Fibroblast of gingiva (primary cell): ENCODE measurements at places on chromosomes 3 and 15.

DNA sequence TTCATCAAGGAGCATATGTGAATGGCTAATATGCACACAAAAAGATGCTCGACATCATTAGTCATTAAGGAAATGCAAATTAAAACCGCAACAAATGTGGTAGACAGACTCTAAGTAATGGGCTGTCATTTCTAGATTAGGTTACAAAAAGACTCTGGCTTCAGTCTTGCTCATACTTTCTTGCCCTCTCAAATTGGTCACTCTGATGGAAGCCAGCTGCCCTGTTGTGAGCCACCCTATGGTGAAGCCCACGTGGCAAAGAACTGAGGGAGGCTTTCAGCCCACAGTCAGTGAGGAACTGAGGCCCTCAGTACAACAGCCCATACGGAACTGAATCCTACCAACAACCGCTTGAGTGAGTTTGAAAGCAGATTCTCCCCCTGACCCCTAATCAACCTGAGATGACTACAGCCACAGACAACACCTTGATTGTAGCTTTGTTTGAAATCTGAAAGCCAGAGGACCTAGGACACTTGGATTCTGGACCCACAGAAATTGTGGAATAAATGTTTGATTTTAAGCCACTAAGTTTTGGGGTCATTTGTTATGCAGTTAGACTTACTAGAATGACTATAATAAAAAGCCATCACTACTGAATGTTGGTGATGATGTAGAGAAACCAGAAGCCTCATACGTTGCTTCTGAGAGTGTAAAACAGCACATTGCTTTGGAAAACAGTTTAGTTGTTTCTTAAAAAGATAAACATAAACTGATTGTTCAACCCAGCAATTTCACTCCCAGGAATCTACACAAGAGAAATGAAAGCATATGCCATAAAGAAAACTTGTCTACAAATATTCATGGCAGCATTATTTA is 45.7 kb downstream of the EHHADH start:
- DNase-seq: peak; percentile 63

GRCh38 chr3:44969828-44970179 is 6.2 kb downstream of the ZDHHC3 start:
- DNase-seq: no peak

DNA sequence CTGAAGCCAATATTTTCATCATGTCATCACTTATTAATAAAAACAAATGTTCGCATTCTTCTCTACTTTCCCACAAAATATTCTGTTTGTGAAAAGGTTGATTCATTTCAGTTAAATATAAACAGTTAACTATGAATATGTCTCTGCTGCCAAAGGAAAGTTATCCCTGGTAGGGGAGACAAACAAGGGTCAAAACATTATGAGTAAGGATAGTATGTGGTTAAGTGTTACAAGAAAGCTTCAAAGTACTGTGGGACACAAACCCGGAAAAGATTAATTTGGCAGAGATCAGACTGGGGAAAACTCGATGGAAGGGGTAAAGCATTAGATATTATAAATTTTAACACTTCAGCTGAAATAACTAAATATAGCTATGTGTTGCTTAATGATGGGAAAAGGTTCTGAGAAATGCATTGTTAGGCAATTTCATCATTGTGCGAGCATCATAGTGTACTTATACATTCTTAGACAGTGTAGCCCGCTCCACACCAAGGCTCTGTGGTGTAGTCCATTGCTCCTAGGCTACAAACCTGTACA is 436.5 kb upstream of the TBL1XR1 start:
- DNase-seq: peak; percentile 91

- no peak for DNase-seq
Observed at GRCh38 chr3:14397531-14397930, 4.9 kb upstream of the SLC6A6 start.

- no peak for DNase-seq
Observed at GRCh38 chr3:159904455-159904854, 84.2 kb upstream of the IL12A start.

- DNase-seq: no peak
Observed at GRCh38 chr3:72520690-72521308, 327.4 kb downstream of the SHQ1 start.

DNA sequence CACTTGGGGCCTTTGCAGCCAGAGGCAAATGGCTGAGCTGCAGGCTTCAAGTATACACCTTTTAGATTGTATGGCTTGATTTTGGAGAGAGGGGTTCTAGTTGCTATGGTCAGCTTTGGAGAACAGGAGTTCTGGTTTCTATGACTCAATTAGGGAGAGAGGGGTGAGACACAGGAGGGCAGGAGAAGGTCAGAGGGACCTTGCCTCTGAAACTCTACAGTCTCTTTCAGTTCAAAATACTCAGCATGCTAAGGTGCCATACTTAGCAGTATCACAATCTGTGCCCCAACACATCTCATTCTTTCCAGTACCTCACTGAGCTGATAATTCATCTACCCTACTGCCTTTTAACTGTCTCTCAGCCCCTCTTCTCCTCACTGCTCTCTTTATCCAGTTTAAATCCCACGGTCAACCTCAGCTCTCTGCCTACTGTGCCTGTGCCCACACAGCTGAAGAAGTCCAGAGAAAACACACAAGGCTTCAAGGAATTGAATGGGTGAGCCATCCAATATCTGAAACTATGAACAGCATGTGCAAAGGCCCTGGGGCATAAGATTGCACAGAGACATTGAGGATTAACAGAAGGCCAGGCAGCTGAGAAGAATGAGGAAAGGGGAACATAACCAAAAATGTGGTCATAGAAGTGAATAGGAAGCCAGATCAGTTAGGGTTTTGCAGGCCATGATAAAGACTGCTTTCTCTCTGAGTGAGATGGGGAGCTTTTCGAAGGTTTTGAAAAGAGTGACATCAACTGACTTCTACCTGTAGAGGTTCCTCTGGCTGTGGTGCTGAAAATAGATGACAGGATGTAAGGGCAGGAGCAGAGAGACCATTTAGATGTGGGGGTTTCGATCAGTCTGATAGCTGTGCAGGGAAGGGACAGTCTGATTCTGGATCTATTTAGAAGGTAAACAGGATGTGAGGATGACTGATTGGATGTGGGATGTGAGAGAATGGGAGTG is 54.5 kb upstream of the C3orf80 start:
- no peak for DNase-seq

GRCh38 chr3:128874481-128875180 is 4.8 kb upstream of the ACAD9 start:
- DNase-seq: no peak

DNA sequence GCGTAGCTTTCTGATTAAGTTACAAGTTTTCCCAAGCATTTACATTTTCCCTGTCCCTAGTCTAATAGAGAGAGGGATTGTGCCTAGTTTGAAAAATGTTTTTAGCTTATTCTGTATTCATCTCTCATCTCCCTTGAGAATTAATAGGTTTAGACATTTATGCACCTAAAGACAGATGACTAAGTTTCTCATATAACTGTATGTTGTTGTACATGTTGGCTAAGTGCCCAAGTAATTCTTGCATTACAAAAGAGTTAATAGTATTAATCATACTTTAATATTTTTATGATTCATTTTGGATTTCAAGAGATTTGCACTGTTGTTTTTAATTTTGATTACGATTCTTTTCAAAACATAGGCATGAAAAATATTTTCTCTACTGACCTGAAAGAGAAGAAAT is 109.0 kb upstream of the TBL1XR1 start:
- DNase-seq: peak; percentile 31

- DNase-seq: no peak
Observed at GRCh38 chr3:72606005-72606800, 242.0 kb downstream of the SHQ1 start.

- peak; percentile 59 for DNase-seq
Observed at GRCh38 chr3:60703956-60704736, 547.1 kb downstream of the FHIT start.

DNA sequence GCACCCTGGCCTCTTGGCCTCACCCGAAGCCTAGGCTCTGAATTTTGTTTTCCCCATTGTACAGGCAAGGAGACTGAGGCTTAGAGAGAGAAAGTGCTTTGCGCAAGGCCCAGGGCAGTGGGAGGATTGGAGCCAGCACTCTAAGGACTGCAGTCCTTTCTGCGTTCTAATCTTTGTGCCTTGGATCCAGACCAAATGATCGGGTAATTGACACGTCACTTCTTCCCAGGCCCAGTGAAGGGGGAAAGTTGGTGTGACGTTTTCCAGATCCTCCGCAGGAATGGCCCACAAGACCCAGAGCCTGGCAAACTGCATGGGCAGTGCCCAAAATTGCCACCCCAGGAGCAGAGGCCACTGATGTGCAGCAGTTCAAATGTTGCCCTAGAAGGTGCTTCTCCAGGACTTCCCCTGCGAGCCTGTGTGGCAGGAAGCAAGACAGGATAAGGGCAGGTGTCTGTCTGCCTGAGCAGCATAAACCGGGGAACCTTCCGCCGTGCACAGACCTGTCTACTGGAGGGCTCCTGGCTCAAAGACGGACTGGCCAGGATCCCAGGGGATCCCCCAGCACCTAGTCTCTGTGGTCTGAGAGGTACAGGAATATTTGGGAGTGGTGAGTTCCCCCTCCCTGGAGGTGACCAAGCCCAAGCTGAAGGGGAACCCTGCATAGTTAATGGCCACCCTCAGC is 194.5 kb upstream of the TLE3 start:
- DNase-seq: no peak

DNA sequence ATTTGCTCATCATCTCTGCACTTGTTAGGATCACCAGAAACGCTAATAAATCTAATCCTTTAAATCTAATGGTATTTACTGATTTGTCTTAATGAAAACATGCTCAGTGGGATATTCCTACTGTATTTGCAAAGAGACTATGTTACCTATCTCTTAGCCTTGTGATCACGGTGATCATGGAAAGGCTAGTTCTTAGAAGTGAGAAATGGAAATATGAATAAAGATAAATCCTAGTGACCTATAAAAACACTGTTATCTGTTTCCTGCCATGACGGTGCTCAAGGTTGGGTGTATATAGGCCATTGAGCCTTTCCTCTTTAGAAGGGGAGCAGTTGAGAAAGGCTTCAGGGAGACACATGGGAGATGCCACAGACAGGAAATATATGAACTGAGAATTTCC is 116.3 kb downstream of the THRB start:
- DNase-seq: no peak

DNA sequence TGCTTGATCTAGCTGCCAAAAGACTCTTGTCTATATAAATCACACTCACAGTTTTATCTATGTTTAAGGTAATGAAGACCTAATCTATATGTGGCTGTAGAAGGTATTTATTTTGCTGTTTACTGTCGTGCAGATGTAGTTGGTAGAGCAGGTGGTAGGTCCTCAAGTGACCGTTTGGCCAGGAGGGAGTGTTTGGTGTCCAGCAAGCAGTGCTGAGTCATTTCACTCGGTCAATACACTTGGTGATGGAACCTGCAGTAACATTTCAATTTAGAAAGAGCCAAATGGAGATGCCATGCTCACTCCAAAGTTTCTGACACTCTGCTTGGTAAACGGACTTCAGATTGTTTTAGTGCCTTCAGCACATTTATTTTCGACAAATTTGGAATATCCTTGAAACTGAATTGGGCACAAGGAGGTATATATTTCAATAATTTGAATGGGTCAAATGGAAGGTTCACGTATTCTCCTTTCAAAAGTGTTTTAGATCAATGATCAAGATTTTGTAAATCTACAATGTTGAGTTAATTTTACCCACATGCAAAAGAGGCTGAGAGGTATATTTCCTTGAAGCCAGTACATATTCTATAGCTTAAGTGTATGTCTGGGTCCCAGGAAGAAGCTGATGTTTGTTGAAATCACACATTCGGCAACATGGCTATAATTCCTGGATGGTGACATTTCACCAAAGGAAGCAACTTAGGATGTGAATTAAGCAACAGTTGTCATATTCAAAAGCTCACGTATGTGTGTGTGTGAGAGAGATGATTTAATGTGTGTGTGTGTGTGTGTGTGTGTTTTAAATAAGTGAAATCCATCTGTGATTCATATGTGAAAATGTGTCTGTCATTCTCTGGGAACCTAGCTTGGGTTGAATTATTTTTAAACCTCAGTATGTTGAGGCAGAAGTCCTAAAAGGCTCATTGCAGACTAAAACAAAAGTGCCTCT is 7.7 kb upstream of the CX3CR1 start:
- peak; percentile 7 for DNase-seq

GRCh38 chr15:65008983-65009382 is 19.3 kb upstream of the SPG21 start:
- peak; percentile 6 for DNase-seq

GRCh38 chr3:143433787-143434378 is 314.3 kb downstream of the CHST2 start:
- no peak for DNase-seq

GRCh38 chr3:132220986-132221385 is 96.2 kb upstream of the ACP3 start:
- DNase-seq: no peak

GRCh38 chr3:134879990-134880389 is 84.9 kb downstream of the EPHB1 start:
- DNase-seq: no peak

GRCh38 chr15:99098991-99099390 is 5.9 kb upstream of the SYNM start:
- no peak for DNase-seq

GRCh38 chr15:78107471-78107870 is 15.1 kb downstream of the SH2D7 start:
- no peak for DNase-seq

- DNase-seq: no peak
Observed at GRCh38 chr3:114446600-114446999, 152.8 kb downstream of the TIGIT start.

DNA sequence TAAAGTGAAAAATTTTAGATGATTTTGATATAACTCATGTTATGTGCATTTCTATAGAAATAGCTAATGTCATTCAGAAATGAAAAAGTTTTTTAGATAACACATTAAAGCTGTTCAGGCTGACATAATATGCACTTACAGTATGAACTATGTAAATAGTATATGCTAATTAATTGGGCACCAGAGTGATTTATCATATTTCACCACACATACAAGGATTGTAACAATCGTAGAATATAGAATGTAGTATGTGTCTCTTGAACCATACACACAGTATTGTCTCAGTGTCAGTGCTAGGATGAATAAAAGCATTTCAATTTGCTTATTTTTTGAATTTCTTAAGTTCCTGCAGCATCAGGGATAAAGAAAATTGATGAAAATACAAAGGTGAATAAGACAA is 710.0 kb downstream of the OTOL1 start:
- DNase-seq: no peak

DNA sequence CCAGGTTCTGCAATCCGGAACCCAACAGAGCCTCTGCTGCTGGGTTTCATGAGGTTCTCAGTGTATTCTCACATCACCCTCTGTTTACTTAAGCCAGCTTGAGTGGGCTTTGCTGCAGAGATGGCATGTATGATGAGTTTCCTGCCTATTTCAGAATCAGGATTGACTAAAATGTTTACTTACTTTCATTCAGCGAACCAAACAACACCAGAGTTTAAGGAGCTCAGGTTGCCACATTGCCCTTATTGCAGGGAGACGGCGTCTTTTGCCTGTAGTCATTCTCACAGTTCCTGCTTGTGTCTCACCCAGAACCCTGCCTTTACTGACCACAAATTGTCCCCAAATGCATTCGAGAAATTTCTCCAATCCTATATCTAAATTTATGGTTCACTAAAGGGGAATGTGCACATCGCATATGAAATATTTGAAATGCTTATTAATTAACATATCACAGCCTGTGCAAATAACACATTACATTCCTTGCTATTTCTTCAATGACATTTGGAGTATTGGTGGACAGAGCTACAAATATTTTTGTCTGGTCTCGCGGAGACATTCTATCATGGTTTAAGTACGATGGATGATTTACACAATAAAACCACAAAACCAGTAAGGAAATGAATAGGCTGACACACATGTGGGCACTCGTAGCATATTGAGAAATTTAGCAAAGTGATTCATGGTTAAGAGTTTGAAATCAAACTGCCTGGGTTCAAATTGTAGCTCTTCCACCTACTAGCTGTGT is 377.2 kb upstream of the CFAP20DC start:
- peak; percentile 88 for DNase-seq
